Activated CD4-positive, alpha-beta memory T cell treated with anti-CD3 and anti-CD28 coated beads for 36 hours (primary cell): ENCODE measurements at places on chromosomes 4 and X. TPM values are rescaled to one million over a fixed set of nuclear protein-coding genes. Genes with fewer than 3 reads are reported as not detected.

- DNase-seq = no peak
These were observed 64.4 kb upstream of the C4orf54 start for GRCh38 chr4:99722006-99722405.

GRCh38 chr4:141646969-141647368 lies 10.6 kb downstream of the IL15 start:
- DNase-seq = no peak

DNA sequence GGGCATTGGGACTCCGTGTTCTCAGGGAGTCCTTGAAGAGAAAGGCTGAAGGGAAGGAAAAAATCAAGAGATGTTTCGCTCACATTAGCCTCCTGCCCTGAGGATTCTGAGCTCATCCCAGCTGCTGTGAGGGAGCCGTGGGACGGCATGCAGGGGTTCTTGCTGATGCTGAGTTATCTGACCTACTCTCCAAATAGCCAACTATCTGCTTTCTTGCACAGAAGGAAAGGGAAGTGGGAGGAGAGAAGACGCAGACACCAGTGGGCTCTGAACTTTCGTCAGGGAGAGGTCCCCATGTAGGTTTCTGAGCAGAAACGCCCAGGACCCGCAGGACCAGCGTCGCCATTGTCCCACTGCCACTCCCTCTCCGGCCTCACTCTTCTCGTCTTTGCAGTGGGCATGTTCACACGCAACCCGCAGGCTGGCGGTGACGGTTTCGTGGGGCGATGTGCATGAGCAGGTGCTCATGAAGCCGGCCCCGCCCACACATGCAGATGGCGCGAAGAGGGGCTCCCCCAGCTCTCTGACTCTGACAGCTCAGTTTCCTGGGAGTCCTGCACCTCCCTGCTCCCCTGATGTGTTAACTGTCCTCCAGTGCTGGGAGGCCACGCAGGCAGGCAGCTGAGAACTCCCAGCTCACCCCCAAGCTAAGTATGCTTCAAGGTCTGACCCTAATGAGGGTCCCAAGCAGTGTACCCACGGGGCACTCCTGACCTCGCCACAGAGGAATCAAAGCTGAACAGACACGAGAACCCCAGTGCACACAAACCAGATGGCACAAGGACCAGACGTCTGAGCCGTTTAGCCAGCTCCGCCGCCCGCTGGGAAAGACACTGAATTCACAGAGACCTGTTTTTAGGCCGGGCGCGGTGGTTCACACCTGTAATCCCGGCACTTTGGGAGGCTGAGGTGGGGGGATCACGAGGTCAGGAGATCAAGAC lies 13.6 kb upstream of the ABLIM2 start:
- DNase-seq = peak; percentile 83

- no peak for DNase-seq
These were observed 127.6 kb upstream of the SPANXN4 start for GRCh38 chrX:142898164-142898563.

Gene GLA
- total RNA-seq = 40.4 TPM

Gene DMRTC1
- not detected for total RNA-seq

Gene PQBP1
- total RNA-seq = 85.0 TPM

Gene TET2
- 30.6 TPM for total RNA-seq

Gene UGT2B15
- total RNA-seq = not detected
